ENCODE measurements at places on chromosomes 6 and 20.

GRCh38 chr20:16003310-16003709 lies 569.9 kb downstream of the KIF16B start:
- no peak for DNase-seq

GRCh38 chr20:60765821-60766403 lies 486.1 kb upstream of the CDH4 start:
- no peak for DNase-seq

DNA sequence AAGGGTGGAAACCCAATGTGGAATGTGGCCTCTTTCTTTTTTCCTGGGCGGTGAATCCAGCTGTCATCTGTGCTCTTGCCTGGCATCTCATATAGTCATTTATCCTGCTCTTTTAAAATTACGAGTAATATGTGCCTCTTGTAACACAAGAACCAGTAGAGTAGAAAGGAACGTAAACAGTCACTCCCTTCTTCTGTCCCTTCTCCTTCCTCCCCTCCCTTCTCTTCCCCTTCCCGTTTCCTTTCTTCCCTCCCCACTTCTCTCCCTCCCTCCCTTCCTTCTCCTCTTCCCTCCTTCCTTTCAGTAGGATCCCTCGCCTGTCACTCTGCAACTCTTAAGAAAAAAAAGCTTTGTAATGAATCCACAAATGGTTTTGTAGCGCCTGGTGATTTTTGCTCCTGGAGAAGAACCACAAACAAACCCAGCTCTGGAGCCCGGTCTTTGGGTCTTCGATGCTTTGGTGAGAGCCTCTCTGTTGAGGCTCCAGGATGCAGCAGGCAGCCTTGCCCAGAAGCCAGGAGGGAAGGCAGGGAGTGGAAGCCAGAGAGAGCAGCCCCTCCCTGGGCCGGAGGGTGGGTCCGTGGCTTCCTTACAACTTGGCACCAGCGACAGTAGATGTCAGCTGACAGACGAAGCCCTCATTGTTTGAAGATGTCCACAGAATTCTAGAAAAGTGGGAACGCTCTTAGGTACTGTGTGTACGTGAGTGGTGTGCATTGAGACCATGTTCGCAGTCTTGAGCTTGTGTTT lies 15.0 kb downstream of the DUSP22 start:
- DNase-seq: no peak

- DNase-seq: peak; percentile 72
These were observed 627.3 kb downstream of the UTRN start for GRCh38 chr6:144912474-144912873.

- peak; percentile 16 for DNase-seq
These were observed 63.2 kb downstream of the NOL4L start for GRCh38 chr20:32521780-32522525.

- DNase-seq: no peak
These were observed 85.6 kb upstream of the SSTR4 start for GRCh38 chr20:22949331-22950109.

DNA sequence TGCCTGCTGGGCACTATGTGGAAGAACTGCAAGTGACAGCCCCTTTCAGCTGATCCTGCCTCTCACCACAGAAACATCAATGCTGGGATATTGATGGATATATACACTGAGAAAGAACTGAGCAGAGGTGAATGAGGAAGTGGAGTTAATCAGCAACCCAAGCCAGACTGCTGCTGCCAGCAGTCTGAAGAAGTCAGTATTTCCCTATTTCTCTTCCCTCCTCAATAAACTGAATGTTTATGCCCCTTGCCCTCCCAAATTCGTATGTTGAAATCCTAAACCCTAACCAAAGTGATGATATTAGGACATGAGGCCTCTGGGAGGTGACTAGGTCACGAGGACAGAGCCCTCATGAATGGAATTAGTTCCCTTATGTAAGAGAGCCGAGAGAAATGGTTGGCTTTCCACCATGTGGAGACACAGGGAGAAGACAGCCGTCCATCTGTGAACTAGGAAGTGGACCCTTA lies 76.3 kb downstream of the CDK19 start:
- DNase-seq: no peak

DNA sequence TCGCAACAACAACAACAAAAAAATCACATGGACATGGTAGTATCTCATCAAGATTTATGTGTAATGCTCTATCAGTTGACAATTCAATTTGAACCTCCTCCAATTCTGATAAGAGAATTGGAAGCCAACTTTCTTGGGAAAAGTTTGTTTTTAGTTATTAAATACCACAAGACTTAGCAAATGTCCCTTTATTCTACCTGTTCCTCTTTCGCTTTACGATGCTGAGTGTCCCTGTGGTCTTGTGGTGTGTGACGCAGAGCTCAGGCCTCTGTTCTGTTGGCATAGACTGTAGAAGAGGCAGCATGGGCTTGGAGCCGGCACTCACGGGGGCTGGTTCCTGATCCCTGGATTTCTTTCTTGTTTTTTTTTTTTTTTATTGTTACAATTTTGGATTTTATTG lies 76.7 kb downstream of the PSMB1 start:
- no peak for DNase-seq

DNA sequence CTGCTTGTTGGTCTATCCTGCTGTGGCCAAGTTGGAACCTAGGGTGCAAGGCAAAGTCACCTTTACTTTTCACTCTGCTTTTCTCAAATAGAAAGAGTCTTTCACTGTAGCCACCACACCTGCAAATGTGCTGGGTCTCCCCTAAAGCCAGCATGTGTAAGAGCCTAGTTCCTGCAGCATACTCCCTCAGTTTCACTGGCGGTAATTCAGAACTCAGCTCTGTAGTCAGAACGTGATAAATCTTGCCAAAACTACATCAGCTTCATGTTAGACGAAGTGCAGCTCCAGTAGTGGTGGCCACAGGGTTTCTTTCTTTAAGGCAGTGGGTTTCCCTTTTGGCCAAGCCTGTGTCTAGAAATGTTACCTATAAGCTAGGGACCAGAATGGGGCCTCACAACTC lies 72.0 kb upstream of the HMGCLL1 start:
- DNase-seq: no peak

DNA sequence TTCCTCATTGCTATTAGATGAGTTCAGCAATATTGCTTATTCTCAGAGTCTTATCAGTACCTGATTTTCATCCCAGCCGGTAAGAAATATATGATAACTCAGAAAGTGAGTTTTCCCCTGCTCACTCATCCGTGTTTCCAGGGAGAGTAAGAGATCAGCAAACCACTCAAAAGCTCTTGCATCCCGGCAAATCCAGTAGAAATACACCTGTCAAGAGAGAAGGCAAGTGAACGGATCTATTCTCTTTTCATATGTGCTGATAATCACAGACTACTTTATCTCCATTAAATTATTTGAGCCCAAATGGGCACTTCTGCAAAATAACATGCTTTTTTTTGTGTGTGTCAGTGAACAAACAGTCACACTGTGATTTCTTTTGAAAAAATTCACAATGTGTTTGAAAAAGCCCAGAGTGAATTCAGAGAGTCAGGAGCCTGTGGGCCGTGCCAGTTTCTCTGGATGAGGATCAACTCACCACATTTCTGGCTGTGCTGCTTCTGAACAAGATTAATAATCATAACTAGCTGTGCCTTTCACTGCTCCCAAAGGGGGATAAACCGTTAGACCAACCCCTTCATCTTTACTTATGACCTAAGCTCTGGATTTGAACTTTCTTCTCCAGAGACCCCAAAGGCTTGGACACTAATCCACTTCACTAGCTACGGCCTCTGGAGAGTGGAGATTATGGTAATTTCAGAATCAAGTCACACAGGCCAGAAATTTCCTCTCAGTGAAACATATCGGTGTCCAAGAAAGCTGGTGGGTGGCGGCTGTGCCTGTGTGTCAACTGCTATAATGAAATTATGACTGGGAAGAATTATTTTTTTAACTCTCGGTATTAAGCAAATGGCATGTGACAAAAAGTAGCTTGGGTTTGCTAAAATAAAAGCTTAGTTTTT lies 44.2 kb downstream of the NOX3 start:
- DNase-seq: no peak

DNA sequence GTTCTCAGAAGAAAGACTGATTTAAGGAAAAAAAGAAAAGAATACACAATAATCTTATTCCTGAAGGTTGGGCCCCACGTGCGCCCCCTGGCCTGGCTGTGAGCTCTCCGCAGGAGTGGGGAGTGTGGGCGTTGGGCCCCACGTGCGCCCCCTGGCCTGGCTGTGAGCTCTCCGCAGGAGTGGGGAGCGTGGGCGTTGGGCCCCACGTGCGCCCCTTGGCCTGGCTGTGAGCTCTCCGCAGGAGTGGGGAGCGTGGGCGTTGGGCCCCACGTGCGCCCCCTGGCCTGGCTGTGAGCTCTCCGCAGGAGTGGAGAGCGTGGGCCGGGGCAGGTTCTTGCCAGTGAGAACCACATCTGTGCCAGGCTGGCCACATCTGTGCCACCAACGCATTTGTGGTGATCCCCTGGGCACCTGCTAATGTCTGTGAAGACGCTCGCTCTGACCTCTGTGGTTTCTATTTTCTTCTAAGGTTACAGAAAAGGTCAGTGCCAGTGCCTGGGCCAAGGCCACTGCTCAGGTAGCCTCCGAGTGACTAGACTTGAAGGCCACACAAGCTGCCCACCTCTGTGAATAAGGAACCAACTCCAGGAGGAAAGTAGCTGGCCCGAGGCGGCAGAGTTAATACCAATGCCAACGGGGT lies 41.0 kb downstream of the WDR27 start:
- DNase-seq: no peak

DNA sequence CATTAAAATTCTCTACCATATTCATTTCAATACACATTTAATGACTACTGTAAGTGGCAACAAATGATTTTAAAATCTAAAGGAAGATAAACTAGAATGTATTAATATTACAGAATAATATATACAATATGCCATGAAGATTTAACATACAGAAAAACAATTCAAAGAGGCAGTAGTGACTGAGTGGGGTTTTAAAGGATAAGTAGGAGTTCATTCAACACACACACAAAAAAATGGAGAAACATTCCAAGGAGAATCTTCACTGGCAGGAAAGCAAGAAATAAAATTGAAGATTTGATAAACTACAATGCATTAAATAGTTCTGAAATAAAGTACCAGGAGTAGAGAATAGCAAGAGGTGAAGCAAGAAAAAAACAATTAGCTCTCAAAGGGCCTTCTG lies 215.1 kb downstream of the IBTK start:
- no peak for DNase-seq

- DNase-seq: peak; percentile 91
These were observed 31.6 kb upstream of the NOTCH4 start for GRCh38 chr6:32255199-32256153.

Data from HFF-Myc (cell line).